ENCODE measurements at places on chromosomes 1 and 21.

DNA sequence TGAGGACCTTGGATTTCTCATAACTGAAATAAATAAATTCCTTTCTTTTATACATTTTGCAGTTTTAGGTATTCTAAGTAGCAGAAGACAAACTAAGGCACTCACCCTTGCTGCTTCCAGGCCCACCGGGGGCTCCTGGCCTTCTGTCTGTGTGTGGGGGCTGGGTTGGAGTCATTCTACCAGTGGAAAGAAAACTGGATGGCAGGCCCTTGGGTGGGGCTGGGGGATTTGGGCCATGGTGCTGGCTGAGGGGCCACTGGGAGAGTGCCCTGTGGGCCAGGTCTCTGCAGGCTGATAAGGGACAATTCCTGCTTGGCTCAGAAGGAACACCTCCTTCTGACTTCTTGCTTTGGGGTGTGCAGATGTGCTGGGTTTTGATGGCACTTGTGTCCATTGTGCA is 54.0 kb upstream of the CSF3R start:
- DNase-seq: no peak

- DNase-seq: no peak
Measured at GRCh38 chr1:169371404-169371803, 3.4 kb downstream of the BLZF1 start.

GRCh38 chr1:18944810-18945209 is 11.7 kb downstream of the IFFO2 start:
- DNase-seq: no peak

DNA sequence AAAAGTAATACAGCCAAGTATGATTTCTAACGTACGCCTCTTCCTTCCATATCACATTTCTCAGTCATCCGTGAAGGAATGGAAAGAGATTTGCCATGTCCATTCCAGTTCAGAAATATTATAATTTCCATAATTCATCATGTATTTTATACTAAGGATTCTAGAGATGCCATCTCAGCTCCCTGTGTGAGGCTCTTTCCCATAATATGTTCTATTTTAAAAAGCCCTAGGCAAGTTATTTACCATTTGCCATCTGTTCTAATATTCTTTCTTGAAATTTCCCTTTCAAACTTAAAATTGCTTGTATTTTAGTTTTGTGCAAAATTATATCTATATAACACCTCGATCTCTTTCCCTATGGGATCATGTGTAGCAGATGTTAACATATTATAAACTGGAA is 106.7 kb downstream of the FMN2 start:
- DNase-seq: no peak

GRCh38 chr1:17637055-17637454 is 97.6 kb downstream of the ARHGEF10L start:
- DNase-seq: no peak

DNA sequence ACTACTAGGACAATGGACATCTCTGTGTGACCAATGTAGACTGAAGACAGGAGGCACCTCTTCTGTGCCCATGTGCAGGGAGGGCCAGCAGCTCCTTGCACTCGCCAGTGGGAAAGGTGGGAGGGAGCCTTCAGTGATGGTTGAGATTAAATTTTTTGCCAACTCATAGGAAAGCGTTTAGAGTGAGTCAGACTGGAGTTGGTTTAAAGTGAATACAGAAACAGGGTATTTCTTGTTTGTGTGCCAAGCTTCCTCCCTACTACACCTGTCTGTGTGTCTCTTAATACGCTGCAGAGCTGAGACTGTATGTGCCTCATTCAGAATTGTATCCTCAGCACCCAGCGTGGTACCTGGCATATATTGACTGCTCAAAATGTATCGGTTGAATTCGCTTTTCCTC is 13.5 kb upstream of the COL16A1 start:
- no peak for DNase-seq

DNA sequence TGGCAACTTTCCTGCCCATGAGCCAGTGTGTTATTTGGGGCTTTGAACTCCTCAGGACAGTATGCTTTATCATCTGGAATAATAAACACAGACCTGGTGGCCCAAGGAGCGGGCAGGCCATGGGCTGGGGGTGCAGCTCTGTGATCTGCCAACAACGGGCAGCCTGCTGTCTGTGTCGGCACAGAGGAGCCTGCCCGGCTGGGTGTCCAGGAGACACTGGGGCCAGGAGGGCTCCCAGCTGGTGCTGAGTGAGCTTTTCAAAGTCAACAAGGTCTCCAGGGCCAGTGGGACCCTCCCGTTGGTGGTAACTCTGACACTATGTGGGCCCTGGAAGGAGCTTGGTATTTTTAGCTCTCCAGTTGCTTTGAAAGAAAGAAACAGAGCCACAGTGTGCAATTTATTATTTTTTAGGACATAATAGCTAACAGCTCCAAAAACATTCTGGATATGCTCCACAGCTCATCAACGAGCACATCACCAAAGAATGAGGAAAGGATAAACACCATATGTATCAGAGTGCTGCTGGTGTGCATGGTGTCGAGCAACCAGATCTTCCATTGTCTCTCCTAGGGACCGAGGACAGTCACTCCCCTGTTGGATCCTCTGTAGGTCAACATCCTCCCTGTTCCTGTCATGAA is 488.7 kb upstream of the USP24 start:
- no peak for DNase-seq

DNA sequence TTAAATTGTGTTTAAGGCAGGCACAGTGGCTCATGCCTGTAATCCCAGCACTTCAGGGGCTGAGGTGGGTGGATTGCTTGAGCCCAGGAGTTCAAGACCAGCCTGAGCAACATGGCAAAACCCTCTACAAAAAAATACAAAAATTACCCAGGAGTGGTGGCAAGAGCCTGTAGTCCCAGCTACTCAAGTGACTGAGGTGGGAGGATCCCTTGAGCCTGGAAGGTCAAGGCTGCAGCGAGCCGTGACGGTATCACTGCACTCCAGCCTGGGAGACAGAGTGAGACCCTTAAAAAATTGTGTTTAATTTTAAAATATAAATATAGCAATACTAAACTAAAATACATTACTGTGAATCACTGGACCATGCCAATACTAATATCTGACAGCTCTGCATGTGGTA is 42.8 kb downstream of the SORT1 start:
- no peak for DNase-seq

GRCh38 chr1:110084227-110085078 is 14.0 kb upstream of the ALX3 start:
- DNase-seq: peak; percentile 12

- DNase-seq: no peak
Measured at GRCh38 chr1:182625024-182625423, 20.8 kb upstream of the RGS16 start.

DNA sequence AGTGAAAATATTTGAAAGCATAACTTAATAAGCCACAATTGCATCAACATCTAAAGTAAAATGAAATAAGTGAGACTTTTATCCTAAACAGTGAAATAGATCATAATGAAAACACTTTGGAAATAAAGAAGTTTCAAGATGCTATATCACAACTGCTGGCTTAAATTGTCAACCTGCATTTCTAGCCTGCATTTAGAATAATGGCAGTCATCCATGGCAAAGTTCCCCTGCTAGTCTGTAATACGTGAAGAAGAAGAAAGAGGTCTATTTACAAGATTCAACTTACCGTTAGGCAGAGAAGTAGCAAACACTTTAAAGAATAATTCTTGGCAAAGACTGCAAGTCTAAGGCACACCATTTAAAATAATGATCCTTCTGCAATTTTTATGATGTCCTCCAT is 133.6 kb downstream of the DPYD start:
- DNase-seq: no peak

- no peak for DNase-seq
Measured at GRCh38 chr1:152053375-152053774, 16.6 kb upstream of the S100A11 start.

DNA sequence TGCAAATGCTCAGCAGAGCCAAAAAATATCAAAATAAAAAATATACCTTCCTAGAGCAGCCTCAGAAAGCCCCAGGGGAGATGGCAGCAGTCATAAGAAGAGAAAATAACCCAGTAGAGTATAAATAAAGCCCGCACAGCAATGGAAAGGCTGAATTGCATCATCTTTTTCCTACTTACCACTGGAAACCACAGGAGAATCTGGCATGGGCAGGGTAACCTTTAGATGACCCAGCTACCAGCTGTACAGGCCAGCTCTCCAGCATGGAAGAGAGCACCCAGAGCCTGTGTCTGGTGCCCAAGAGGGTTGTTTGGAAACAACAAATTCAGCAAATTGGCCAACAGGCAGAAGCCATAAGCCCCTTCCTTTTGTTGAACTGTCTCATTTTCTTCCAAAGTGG is 253.1 kb downstream of the OMA1 start:
- DNase-seq: no peak

DNA sequence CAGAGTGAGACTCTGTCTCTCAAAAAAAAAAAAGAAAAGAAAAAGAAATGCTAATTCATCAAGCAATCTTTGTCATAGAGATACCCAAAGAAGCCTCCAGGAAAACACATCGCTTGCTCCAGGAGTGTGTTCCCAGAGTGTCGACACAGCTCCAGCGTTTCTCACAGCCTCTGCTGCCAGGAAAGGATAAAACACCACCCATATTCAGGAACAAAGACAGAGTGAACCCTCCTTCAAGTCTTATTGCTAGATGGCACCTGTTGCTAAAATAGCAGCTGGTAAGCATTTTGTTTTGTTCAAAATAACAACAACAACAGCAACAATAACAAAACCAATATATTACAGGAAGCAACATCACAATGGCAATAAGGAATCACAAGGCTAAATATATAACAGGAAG is 3.1 kb downstream of the ILDR2 start:
- DNase-seq: no peak

- no peak for DNase-seq
Measured at GRCh38 chr1:193183019-193183627, 3.3 kb downstream of the B3GALT2 start.

- DNase-seq: no peak
Measured at GRCh38 chr1:70142075-70142474, 63.3 kb downstream of the LRRC40 start.

DNA sequence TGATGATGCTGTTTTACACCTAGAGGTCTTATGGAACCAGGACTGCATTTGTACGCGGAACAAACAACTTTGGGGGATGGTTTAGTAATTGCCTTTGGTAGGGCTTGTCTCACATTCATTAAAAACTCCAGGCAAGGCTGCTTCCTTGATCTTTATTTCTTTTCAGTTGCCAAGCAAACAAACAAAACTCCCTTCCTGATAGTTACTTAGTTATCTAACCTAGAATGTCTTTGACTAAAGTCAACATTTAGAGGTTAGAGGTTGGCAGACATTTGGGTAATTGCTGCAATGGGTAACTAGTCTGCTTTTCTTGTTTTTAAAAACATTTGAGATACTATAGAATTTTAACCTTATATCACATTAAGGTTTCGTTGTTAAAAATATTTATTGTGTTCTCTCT is 500.9 kb upstream of the PTBP2 start:
- DNase-seq: no peak

DNA sequence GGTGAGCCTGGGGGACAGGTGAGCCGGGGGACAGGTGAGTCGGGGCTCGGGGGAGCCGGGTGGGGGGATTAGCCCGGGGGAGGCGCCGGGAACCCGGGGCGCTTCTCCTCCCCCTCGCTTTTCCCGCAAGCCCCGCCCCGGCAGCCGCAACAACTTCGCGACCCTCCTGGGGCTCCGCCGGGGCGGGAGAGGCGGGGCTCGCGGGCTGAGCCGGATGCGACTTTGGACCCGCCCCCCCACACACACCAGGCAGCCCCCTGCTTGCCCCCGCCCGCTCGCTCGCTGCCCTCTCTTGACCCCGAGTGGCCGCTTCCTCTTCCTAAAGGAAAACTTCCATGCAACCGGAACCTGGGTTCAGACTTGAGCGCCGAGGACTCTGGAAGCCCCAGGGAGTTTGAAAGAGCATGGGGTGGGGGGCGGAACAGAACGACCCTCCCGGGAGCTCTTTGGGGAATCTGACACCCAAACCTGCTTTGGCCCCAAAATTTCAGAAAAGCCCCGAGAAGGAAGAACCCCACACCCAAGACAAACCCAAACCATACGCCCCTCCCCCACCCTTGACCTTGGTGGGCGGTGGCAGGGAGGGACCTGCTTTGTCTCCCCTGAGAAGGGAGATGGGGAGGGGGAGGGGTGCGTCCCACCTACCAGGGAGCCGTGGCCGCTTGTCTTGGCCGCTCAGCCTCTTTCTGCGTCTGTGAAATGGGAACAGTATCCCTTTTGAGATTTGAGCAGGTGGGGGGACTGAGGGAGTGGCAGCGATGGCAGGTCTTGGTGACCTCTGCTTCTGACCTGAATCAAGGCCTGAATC is 550 bp downstream of the ARHGEF16 start:
- no peak for DNase-seq

- no peak for DNase-seq
Measured at GRCh38 chr1:89786628-89787214, 34.1 kb upstream of the LRRC8D start.

GRCh38 chr1:212012034-212012740 is 23.2 kb downstream of the INTS7 start:
- peak; percentile 24 for DNase-seq

DNA sequence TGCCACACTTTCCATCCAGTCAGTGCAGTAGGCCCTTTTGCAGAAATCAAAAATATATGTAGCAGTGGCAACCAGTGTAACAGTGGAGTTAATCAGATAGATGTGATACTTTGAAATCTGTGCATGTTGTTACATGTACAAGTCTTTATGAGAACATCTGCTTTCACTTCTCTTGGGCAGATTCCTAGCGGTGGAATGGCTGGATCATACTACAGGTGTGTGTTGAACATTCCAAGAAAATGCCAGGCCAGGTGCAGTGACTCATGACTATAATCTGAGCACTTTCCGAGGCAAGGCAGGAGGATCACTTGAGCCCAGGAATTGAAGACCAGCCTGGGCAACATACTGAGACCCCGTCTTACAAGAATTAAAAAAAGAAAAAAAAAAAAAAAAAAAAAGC is 55.3 kb downstream of the GNB1 start:
- DNase-seq: no peak

DNA sequence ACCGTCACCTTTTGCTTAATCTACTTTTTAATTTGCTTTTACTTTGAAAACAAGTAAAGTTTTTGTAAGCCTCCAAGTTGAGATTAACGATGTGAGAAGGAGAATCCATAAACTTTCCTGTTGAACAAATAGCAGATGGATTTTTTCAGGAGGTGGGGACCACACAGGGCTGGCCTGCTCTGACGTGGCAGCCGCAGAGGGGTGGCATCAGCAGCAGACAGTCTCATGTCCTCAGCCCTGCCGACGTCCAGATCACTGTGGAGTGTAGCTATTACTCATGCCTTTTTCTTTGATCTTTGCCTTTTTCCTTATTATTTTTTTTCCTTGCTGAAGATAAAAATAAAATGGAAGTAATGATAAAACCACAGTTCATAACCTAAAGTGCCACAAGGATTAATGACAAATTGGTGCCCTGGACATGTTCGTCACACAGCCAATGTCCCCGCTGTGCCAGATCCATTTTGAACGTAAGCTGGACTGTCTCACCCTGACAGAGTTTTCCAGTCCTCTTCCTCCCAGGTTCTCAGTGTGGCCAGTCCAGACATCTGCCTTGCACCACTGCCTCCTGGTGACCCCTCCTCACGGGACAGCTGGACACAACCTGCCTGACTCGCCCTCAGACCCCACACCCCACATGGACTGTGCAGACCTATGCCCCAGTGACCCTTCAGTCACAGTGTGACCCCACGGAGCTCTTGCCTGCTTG is 15.4 kb upstream of the ZBTB21 start:
- DNase-seq: no peak
